ENCODE measurements at places on chromosomes 7 and 10.

DNA sequence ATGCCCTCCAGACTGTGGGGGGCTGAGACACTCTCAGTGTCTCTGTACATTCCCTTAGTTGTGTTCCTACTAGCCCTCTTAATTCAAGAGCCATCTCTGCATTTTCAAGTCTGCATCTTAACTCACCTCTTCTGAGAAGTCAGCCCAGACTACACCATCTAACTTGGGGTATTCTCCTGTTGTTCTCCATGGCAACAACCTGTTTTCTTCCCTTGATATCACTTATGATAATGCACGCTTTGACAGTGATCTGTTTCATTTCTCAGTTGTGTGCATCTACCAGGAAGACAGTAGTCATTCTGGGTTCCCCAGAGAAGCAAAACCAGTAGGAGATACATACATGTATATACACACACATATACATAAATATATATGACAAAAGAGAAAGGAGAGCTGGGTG lies 707.3 kb upstream of the IGFBP3 start:
- no peak for DNase-seq

DNA sequence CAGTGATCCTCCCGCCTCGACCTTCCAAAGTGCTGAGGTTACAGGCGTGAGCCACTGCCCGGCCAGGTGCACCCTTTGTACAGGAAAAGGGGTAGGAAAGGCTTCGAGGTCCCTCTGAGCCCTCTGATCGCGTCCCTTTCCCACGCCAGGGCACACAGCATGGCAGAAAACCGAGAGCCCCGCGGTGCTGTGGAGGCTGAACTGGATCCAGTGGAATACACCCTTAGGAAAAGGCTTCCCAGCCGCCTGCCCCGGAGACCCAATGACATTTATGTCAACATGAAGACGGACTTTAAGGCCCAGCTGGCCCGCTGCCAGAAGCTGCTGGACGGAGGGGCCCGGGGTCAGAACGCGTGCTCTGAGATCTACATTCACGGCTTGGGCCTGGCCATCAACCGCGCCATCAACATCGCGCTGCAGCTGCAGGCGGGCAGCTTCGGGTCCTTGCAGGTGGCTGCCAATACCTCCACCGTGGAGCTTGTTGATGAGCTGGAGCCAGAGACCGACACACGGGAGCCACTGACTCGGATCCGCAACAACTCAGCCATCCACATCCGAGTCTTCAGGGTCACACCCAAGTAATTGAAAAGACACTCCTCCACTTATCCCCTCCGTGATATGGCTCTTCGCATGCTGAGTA lies 871 bp downstream of the POP7 start:
- DNase-seq: no peak

GRCh38 chr7:132258231-132258630 lies 318.0 kb downstream of the PLXNA4 start:
- DNase-seq: no peak

DNA sequence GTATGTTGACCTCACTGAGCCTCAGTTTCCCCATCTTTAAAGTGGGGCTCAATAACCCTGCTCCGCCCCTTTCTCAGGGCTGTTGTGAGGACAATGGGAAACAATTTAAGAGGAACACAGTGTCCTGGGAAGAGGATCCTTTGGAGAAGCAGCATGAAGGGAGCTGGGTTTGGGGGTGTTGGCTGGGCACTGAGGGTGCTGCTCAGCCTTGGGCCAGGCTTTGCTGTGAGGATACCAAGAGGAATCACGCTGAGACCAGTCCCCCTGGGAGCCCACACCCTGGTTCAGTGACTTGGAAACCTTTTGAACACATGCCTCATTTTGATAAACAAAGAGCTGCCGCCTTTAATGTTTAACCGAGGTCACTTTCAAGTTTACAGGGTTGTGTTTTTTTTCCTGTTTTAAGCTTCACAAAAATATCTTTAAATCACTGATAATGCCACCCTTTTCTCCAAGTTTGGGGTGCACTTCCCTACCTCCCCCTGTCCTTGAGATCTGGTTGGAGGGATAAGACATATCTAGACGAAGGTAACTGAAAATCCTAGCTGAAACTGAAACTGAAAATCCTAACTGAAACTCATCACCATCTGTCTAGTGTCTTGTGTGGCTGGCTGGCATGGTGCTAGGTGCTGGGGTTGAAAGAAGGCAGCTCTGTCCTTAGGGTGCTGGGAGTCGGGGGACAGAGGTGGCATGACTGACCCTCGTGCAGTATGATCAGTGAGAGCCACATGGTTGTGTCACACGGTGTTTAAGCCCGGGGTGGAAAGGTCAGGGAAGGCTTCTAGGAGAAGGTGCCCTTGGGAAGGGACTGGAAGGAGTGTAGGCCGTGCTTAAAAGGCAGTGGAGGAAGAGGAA lies 27.7 kb downstream of the ZNF775 start:
- no peak for DNase-seq

- DNase-seq: no peak
These were observed 139.4 kb downstream of the MAD1L1 start for GRCh38 chr7:2093215-2093842.

DNA sequence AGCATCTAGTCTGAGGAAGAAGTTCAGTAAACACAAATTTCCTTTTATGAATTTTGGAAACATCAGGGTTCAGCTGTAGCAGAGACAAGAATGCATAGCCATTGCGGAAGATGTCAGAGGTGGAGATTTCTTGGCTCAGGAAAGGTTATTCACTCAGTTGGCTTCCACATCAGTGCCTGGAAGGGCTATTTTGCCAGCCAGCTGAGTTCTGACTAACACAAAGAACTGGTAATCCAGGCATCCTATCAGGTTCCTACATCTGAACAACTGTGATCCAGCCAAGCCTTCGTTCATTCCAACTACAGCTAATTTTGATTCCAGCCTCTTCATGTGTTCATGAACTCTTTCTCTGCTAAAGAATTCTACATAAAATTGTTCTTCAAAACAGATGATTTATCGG lies 965.6 kb downstream of the XPNPEP1 start:
- DNase-seq: no peak

DNA sequence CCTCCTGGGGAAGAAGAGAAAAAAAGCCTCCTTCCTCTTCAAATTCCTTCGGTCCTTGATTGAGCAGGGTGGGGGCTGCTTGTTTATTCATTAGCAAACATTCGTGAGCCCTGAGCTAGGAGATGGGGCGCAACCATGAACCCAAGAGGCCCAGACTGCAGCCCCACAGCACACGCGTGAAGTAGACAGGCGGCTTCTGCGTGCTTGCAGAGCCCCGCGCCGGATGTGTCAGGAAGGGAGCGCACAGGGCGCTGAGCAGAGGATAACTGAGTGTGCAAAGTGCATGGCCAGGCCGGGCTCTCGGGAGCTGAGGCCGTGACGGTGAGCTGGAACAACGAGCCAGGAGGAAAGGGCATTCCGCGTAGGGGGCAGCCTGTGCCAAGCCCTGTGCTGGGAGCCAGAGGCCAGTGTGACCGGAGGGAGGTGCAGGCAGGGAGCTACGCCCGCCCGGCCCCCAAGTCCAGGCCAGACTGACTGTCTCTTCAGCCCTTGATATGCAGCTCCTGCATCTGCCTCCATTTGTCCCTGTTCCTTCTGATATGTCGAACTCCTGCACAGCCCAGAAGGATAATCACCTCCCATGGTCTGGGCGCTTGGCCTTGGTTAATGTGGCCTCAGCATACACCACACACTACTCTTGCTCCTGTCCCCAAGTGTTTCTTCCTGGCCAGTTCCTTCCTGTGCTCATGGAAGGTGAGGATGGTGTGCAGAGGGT lies 4.6 kb downstream of the FOXL3 start:
- DNase-seq: no peak

- no peak for DNase-seq
These were observed 28.4 kb downstream of the BMPER start for GRCh38 chr7:33933611-33934281.

DNA sequence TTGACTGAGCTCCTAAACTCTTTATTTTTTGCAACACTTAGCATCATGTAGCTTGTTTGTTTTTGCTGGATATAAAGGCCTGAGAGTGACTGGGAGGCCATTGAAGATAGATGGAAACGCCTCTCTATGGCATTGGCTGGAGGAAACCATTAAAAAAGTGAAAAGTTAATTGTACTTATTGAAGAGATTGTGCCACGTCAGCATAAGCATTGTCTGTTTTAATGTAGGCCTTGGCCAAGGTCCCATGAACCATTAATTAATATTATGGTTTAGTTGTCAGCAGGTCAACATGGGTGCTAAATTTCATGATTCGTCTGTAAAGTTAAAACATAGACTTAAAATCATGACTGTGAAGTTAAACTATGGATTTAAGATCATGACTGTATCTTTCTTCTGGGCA lies 178.6 kb downstream of the GATA3 start:
- no peak for DNase-seq

GRCh38 chr10:5595591-5595990 lies 70.8 kb downstream of the ASB13 start:
- no peak for DNase-seq

- no peak for DNase-seq
These were observed 269.3 kb downstream of the BICC1 start for GRCh38 chr10:58781873-58782488.

GRCh38 chr7:2513702-2514101 lies 5.9 kb upstream of the LFNG start:
- no peak for DNase-seq

GRCh38 chr7:116528008-116528789 lies 3.4 kb downstream of the CAV1 start:
- no peak for DNase-seq

DNA sequence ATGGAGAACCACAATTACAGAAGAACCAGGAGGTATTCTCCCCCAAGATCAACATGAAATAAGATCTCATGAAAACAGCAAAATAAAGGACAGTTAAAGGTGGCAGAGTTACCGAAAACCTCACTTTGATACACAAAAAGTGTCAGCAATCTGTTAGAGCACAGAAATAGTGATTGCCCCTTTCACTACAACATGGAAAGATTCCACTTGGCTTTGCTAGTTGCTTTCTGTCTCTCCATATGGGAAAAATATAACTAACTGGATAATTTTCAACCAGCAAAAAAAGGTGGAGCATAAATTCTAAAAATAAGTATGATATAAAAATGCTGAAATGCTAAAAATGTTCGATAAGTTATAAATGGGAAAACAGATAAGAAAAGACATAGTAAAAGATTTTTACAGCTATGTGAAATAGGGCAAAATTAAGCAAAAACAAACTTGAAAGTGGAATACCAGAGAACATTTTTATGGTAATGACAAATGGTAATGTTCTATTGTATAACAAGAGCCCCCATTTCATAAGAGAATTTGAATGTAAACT lies 90.2 kb downstream of the GPR85 start:
- no peak for DNase-seq

- no peak for DNase-seq
These were observed 560.2 kb downstream of the DNAJB6 start for GRCh38 chr7:157896774-157897555.
